ENCODE measurements at places on chromosomes 13 and 19.
A peak's percentile ranks its signal among the peaks of the same experiment; 100 is the strongest.

- peak; percentile 84 for DNase-seq
Observed at GRCh38 chr13:39900106-39900750, 244.8 kb downstream of the COG6 start.

GRCh38 chr13:75812751-75813181 is 176.6 kb downstream of the LMO7 start:
- peak; percentile 64 for DNase-seq

DNA sequence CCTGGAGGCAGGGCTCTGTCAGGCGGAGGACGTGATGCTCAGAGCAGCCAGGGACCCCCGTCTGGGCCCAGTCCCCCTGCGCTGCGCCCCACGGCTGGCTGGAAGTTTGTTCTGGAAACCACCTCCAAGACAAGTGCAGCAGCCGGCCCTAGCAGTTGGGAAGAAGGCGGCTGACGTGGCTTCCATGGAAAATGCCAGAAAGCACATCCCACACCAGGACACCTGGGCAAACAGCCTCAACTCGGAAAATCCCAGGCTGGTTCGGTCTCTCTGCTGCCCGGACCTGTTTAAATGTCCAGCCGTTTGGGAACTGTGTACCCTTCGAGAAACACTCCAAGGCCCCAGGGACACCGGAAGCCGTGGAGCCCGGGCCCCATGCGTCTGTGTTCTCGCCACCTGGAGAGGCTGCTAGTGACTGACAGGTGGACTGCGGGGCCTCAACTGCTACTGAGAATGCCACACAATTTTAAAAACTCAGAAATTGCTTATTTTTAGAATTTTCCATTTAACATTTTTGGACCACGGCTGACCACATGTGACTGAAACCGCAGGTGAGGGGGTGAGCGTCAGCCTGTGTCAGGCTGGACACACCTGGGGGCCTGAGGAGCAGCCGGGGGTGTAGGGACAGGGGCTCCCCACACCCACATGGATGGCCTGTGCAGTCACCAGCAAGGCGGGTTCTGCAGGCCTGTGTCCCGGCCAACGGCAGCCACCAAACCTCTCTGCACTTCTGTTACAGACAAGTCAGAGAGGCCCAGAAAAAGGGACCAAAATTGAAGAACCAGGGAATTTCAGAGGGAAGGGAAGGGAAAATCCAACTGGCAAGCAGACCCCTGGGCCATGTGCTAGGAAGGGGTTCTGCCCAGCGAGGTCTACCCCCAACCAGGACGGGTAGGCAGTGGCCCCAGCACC is 31.7 kb downstream of the RASA3 start:
- peak; percentile 25 for DNase-seq

- DNase-seq: no peak
Observed at GRCh38 chr13:99357941-99358340, 50.7 kb upstream of the GPR183 start.

DNA sequence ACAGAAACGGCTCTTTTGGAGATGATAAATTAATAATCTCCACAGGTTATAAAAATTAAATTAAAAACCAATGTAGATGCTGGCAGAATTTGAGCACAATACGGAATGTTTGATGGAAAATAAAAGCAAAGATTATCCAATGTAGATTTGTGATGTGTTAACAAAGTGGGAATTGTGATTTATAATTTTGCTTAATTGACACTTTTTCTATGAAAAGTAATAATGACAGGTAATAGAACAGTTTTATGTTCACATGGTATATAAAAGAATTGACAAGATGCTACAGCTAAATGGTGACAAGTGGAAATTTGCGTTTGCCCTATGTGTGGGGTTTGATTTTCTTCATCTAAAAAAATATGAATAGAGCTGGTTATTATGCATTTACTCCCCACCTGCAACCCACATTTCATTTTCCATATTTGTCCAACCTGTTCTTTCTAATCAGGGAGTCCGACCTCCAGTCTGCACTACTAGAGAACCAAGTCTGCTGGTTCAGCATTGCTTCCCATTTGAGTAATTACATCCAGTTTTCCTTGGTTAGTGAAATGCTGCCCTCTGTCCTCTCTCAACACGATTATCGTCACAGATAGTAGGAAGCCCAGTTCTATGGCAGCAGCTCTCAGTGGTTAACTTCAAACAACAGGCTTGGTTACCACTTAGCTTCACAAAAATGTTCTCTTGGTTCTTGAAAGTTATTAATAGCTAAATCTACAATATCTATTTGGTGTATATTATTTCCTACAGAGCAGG is 61.4 kb upstream of the SLITRK1 start:
- no peak for DNase-seq

- DNase-seq: no peak
Observed at GRCh38 chr13:63643543-63643942, 2227.9 kb upstream of the PCDH20 start.

- DNase-seq: peak; percentile 40
Observed at GRCh38 chr13:110640591-110641029, 25.3 kb downstream of the NAXD start.

- DNase-seq: no peak
Observed at GRCh38 chr13:66477816-66478215, 752.3 kb downstream of the PCDH9 start.

GRCh38 chr13:35977060-35977459 is 154.1 kb downstream of the DCLK1 start:
- no peak for DNase-seq

GRCh38 chr19:32599736-32600157 is 18.8 kb downstream of the PDCD5 start:
- DNase-seq: peak; percentile 77
